CD4-positive, alpha-beta T cell treated with Interleukin-17A for 4 hours (primary cell): ENCODE measurements at places on chromosomes 11 and 22.

GRCh38 chr11:45085646-45086501, 60.6 kb upstream of the PRDM11 start:
- no peak for DNase-seq

- DNase-seq: no peak
Observed at GRCh38 chr11:107592231-107592590, 1.3 kb downstream of the ELMOD1 start.

DNA sequence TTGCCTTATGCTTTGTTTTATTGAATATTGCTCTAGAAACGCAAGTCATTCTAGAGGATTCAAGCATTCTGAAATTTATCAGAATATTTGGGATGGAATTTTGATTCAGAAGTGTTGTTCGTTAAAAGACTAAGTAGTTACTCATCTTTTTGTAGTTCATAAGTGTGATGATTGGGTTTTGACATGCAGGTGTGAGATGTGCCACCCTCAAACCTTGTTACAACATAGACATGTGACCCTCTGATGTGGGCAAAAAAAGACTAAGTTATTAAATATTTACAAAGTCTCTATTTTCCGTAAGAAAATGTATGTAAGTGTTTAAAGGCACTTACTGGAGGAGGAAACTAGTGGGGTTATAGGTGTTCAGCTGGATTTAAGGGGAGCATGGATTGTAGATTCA, 8.9 kb downstream of the YWHAH start:
- DNase-seq: no peak

DNA sequence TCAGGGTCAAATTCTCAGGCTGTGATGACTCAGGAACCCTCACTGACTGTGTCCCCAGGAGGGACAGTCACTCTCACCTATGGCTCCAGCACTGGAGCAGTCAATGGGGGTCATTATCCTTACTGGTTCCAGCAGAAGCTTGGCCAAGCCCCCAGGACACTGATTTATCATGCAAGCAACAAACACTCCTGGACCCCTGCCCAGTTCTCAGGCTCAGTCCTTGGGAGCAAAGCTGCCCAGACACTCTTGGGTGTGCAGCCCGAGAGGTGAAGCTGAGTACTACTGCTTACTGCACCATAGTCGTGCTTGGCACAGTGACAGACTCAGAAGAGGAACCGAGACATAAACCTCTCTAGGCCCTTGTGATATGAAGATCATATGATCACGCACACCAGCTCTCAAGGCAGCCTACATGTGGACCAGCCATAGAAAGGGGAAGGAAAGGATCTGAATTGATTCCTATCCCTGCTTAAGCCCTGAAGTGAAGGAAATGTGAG, 58.2 kb downstream of the ZNF280B start:
- DNase-seq: no peak

GRCh38 chr11:22371160-22371559, 33.0 kb downstream of the SLC17A6 start:
- no peak for DNase-seq

DNA sequence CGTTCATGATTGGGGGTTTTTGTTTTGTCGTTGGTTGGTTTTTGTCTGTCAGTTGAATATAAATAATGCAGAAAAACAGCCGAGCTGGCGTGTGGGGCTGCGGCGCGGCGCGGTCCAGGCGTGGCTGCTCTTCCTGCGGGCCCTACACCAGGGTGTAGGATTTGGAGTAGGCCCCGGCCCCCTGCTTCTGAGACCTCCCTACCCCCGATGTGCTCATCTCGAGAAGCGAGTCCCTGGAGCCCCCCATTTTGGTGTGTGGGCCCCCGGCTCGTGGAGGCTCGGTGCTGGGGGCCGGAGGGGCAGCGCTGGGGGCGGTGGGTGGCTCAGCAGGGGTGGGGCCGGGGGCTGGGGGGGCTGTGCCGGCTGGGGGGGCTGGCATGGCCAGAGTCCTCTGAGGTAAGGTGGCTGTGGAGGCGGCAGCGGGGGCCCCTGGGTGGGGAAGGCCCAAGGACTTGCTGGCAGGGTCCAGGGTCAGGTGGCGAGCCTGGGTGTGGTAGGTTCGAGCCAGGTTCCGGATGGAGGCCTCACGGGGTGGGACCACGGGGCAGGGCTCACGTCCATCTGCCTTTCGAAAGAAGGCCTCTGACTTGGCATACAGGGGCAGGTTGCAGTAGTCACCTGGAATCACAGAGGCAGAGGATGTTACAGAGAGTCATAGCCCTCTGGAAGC, 100.7 kb downstream of the CEP164 start:
- no peak for DNase-seq

- no peak for DNase-seq
Observed at GRCh38 chr11:126581871-126582648, 226.6 kb downstream of the ST3GAL4 start.

- DNase-seq: no peak
Observed at GRCh38 chr11:77084581-77085191, 17.9 kb downstream of the CAPN5 start.

GRCh38 chr22:47369020-47369419, 606.6 kb downstream of the TBC1D22A start:
- no peak for DNase-seq

GRCh38 chr11:125079151-125079877, 16.2 kb downstream of the SLC37A2 start:
- DNase-seq: no peak

DNA sequence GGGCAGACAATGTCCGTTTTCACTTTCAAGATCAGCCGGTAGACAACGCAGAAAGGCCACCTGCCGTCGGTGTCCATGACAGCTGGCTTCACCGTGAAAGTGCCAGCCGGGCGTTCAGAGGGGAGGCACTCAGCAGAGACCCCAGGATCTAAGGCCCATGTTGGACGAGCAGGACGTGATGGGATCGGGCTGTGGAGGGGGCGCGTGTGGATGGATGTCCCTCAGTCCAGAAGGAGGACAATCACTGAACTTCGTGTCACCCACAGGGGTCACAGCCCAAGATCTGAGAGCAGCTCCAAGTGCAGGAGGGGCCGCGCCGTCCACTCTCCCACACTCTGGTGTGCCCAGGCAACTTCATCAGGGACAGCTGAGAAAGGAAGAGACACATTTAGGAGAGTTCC, 164.4 kb downstream of the BRD1 start:
- no peak for DNase-seq

DNA sequence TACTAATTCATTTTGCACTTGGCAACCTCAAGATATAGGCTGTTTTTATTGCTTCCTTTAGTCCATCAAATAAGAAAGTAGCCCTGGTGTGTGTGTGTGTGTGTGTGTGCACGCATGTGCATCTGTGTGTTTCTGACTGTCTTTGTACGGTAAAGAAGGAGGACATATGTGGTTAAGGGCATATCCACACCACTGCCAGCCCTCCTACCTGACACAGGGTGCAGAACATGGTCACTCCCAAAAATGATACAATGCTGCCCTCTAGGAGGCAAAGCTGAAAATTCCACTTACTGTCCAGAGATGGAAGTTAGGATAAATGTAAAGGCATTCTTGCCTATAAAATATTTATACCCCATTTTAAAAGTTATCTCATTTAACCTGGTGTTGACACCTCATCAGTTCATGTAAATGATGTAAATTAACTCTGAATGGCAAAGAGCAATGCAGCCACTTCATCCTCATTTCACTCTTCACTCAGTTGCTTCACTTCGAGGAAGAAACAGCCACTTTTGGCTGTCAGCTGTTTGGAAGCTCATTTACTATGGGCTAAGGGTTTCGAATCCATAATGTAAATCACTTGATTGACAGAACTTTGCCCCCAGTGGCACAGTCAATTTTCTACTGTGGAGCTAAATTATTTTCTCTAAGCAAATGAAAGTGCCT, 83.1 kb upstream of the MTNR1B start:
- no peak for DNase-seq

- DNase-seq: no peak
Observed at GRCh38 chr22:46858181-46858771, 95.8 kb downstream of the TBC1D22A start.

GRCh38 chr11:96045622-96046456, 121.9 kb upstream of the MTMR2 start:
- no peak for DNase-seq

GRCh38 chr22:24731761-24732160, 42.8 kb downstream of the PIWIL3 start:
- DNase-seq: no peak

GRCh38 chr11:99630629-99631028, 609.9 kb downstream of the CNTN5 start:
- DNase-seq: no peak

GRCh38 chr22:24893341-24894070, 53.0 kb downstream of the LHFPL7 start:
- DNase-seq: no peak

DNA sequence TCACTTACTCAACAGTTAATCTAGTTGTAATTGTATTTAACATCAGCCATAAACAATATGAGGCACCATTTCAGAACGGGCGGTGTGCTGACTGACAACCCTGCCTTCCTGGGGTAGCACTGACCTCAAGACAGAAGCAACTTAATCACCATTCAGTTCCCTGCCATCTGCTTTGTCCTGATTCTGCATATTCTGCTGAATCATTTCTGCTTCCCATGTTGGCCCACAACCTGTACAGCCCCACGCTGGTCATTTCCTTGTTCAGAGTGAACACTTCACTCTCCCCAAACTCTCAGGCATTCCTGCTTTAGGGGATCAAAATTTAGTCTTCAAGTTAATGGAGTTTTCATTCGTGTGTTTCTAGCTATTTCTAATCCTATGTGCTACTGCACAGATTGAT, 132.3 kb upstream of the ZBED5 start:
- DNase-seq: no peak

DNA sequence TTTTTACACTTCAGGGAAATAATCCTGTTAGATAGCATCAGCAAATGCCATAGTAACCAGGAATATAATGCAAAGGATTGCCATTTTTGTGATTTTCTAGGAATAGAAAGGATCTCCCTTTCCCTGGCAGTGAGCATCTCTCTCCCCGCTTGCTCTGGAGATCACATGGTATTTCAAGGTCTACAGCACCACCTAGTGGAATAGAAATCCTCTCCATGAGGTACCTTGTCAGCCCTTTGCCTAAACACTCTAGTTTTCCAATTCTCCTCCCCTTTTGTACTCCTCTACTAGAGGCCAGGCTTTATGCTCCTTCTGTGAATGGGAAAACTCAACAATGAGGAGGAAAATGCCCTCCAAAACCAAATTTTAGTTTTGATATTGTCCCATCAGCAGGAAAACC, 78.4 kb downstream of the XRRA1 start:
- DNase-seq: no peak

- peak; percentile 47 for DNase-seq
Observed at GRCh38 chr11:117097389-117098268, 599 bp downstream of the SIK3 start.
